ENCODE measurements at places on chromosomes 2 and 18.

- no peak for DNase-seq
Measured at GRCh38 chr2:15238028-15238427, 323.1 kb downstream of the NBAS start.

DNA sequence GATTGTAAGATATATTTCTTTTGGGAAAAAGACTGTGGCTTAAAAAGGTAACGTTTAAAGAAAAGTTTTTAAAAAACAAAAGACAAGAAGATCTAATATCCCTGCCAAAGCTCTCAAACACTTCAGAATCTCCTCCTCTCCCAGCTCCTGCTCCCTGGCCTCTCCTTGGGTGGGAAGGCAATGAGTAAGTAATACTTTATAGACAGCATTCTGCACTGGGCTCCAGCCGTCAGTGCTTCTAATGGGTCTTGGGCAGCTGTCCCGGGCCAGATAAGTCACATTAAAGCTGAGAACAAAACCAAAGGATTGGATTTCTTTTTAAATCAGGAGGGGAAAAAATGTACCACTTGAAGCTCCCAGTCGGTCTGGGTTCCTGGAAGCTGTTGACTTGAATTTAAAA is 133.7 kb downstream of the ALPK2 start:
- DNase-seq, result no peak

- DNase-seq, result no peak
Measured at GRCh38 chr2:117232305-117232704, 582.2 kb upstream of the DDX18 start.

DNA sequence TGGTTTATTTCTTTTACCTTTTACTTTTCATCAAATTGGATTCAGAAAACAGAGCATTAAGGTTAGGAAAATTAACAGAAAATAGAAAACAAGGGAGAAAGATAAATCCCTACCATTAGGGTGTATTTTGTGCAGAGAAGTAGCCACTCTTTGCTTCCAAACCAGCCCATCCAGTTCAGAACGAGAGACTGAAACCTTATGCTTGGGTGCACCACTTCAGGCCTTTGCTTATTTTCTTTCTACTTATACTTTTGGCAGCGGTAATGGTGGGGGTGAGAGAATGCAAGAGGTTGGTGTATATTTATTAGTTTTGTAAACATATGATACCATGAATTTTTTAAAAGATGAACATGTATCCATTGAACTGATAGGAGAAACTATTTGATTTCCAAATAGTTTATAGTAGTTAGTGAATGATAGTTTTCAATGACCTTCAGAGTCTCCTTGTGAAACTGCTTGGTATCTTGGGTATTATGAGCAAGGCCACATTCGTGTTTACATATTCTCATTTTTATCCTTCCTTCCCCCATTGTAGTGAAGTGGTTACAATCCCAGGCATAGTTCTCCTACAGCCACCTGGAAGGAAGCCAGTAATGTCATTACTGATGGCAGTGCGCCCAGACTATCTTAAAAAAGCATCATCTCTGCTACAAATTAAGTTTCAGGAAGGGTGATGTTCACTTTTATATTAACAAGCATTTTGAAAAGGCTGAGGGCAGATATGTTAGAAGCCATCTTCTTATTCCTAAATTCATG is 60.8 kb downstream of the MFSD6 start:
- peak; percentile 87 for DNase-seq

DNA sequence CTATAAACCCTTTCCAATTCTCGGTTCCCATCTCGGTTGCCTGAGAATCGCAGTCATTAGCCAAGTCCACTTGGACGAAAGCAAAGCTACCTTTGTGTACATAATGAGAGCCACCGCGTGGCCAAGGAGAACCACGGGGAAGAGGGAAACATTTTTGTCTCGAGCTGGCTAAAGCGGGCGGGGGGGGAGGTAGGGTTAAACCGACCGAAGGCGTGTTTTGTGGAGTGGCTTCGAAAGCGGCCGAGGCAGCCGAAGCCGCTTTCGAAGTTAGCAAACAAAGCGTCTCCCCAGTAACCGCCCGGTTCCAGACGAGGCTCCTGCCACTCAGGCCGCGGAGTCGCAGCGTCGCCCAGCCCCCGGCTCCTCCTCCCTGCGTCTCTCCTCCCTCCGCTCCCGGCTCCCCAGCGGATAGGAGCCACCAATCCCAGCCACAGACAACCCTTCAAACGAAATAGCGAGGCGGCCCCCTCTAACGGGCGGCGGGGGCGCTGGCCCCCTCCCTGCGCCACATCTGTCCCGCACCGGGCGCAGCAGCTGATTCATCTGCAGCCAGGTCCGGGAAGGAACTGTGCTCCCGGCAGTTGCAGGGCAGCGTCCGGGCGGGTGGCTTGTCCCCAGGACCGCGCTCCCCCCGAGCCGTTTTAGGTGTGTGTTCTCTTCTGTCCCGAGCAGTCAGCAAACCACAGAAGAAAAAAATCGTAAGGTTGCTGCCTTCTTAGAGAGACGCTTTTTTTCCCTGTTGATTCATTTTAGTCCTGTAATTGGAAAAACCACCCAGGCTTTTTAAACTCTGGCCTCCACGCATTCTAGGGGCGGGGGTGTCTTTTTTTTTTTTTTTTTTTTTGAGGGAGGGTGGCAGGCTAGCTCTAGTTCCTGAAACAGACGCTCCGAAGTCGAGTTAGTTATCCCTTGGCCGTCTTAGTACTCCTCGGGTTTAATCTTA is 1.8 kb upstream of the TGIF1 start:
- peak; percentile 91 for DNase-seq

DNA sequence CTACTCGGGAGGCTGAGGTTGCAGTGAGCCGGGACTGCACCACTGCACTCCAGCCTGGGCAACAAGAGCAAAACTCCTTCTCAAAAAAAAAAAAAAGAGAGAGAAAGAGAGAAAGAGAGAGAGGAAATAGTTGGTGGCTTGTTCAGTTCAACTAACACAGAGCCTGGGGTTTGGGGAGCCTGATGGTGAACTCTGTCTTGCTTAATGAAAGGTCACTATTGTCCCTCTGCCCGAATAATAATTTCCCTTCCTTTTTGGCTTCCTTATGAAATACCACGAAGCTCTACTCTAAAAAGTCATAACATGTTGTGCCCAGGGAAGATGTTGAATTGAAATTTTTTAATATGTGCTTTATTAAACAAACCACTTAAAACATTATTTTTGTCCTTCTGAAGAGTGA is 17.3 kb downstream of the BCL2 start:
- no peak for DNase-seq

- no peak for DNase-seq
Measured at GRCh38 chr2:16396171-16396570, 269.5 kb downstream of the CYRIA start.

DNA sequence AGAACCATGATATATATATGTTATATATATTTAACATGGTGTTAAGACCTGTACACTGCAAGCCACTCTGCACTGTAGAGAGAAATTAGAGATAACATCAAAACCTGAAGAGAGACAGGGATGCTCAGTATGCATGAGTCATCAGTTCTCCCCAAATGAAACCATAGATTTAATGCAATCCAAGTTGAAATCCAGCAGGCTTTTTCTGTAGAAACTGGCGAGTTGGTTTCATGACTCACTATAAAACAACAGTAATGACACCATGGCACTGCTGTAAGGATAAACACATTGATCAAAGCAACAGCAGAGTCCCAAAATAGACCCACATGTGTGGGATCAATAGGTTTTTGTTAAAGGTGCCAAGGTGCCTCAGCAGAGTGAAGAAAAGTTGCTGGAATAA is 65.8 kb downstream of the RTP5 start:
- no peak for DNase-seq

DNA sequence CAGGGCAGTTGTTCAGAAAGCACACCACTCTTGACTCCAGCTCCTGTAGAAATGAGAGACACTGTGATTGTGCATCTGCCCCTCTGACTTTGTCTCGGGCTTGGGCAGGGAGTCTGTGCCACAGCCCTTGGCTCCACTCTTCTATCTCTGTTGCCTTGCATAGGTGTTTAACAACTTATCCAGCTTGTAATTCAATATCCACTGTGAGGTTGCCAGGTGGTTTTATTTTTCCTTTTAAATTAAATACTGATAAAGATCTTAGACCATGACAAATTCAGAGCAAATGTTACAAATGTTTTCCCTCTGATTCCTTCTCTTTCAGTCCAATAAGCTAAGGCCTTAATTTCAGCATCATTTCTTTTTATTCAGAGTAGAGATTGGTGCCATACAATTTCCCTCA is 421.7 kb downstream of the STK39 start:
- DNase-seq, result no peak

- no peak for DNase-seq
Measured at GRCh38 chr2:18792684-18793083, 203.3 kb upstream of the NT5C1B start.

- DNase-seq, result no peak
Measured at GRCh38 chr2:169294001-169294675, 68.2 kb downstream of the LRP2 start.

DNA sequence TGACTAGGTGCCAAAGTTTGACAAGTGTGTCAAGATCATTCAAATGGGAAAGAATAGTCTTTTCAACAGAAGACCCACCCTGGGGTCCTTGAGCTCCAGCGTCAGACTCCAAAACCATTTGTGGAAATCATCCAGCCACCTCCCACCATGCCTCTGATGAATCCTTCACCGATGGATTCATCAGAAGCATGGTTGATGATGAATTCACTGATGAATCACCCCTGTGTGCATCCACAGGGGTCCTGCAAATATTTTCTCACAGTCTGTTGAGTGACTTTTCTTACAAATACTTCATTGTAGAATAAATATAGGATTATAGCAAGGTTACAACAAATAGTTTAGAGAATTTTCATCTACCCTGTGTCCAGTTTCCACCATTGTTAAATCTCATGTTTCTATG is 4.3 kb downstream of the UGT1A9 start:
- DNase-seq, result no peak

- DNase-seq, result no peak
Measured at GRCh38 chr2:195830968-195831950, 174.2 kb downstream of the SLC39A10 start.

GRCh38 chr2:156380117-156380645 is 47.7 kb upstream of the NR4A2 start:
- no peak for DNase-seq

DNA sequence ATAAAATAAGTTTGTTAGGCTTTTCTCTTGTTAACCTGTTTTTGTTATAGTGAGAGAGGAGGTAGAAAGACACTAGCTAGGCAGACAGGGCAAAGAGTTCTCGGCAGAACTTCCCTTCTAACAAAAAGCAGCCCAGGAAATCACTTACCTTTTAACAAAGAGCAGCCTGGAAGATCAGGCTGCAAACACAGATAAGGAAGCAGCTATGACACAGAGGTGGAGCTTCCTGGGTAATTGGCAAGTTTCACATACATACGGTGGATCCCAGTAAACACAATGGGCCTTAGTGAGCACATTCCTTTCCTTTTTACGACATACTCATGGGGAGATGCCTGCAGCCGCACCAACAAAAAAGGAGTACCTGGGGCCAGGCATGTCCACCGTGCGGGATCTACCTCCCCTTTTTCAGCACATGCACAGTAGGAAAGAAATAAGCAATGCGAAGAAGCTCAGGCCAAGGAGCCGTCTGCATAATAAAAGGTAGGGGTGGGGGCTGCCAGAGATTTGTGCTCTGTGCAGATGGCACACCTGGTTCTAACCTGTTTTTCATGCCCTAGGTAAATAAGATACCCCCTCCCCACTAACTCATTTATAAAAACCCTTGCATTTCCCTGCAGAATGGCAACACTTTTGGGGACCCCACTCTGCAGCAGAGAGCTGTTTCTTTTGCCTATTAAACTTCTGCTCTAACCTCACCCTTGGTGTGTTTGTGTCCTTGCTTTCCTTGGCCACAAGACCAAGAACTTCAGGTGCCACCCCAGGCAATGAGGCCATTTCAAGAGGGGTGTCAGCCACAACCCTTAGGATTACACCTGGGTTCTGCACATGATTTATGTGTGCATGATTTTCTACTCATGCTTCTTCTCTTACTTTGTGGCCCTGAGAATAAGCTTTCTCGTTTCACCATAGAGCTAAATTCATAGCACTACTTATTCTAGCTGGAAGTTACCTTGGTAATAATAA is 26.5 kb downstream of the MDH1 start:
- peak; percentile 58 for DNase-seq

- no peak for DNase-seq
Measured at GRCh38 chr2:126849486-126849885, 49.2 kb upstream of the TEX51 start.

DNA sequence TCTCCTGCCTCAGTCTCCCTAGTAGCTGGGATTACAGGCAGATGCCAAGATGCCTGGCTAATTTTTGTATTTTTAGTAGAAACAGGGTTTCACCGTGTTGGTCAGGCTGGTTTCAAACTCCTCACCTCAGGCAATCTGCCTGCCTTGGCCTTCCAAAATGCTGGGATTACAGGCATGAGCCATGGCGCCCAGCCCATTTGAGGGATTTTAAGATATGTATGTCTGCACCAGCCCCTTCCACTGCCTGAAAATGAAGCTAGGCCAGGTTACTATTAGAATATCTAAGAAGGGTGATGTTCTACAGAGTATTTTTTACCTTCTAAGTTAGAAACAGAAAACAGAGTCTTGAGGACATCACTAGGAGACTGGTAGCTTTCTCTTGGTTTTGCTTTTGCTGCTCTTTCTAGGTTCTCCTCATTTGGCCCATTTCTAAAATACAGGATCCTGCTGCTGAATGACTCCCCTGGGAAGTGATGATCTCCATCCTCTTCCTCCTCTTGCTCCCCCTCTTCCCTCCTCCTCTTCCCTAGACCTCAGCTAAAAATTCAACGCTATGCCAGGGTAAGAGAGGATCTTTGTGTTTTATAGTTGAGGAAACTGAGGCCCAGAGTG is 118.5 kb downstream of the MYCN start:
- DNase-seq, result no peak

DNA sequence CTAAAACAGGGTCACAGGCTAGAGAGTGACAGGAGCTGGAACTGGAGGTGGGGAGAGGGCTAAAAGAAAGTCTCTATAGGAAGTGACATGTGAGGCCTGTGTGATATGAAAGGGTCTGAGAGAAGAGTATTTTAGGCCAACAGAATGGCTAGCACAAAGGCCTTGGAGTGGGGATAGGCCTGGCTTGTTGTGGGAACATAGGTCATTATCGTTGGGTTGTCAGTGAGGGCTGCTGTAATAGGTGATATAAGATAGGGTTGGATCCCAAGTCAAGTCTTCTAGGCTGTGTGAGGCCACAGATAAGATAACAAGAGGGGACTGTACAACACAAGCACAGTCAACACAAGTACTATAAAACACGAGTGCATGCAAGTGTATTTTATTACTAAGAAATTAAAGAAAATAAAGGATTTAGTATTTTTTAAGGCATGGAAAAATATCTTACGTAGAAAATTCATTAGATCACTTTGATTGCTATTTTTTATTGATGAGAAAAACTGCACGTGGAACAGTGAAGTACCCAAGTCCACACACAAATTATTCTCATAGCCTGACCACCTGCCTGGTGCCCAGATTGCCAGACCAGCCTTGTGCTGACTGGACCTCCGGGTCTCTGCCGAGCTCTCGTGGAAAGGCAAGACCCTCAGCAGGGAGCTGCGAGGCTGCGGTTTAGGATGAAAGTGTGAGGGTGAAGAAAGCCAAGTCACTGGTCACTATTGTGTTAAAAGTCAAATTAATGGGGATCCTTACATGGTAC is 14.1 kb downstream of the LTBP1 start:
- DNase-seq, result no peak

DNA sequence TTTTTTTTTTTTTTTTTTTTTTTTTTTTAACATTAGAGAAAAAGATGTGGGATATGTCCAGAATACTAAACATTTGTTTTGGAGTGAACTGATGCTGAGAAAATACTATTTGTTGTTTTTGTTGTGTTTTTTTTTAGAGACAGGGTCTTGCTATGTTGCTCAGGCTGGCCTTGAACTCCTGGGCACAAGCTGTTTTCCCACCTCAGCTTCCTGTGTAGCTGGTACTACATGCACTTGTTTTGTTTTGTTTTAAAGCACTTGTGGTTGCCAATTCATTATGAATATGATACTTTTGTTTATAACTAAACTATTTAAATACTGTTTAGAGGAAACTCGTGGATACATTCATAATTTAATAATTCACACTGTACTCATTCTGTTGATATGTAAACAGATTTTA is 33.4 kb upstream of the DYSF start:
- DNase-seq, result no peak

All from kidney capillary endothelial cell (primary cell).